ENCODE measurements at places on chromosomes 4 and X. TPM values are rescaled to one million over a fixed set of nuclear protein-coding genes. Genes with fewer than 3 reads are reported as not detected.

DNA sequence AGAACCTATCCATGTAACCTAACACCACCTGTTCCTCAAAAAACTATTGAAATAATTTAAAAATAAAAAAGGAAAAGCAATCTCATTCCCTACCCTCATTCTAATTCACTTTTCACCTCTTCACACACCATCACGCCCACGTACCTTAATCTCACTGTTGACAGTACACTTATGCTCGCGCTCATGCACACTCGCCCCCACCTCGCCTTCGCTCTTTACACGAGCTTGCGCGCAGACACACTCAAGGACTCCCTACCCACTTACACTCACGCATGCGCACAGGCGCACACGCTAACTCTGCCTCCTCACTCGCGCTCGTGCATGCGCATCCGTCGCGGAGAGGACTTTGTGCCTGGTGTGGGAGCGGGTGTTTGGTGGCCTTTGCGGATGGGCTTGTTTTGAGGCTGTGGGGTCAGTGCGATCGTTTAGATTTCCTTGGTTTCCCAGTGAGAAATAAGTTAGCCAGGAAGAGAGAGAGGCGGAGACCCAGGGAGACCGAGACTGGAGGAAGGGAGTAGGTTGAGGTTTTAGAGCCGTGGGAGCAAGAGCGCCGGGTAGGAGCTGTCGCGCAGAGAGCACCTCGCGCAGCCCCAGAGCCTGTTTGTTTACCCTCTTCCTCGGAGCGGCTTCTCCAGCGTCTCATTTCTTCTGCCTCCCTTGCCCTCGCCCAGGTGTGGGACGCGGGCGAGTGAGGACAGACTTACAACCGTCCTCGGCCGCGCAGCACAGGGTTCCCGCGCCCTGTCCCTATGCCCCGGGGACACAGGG, 8.1 kb upstream of the GSX2 start:
- no peak for DNase-seq

- no peak for DNase-seq
Observed at GRCh38 chrX:112056476-112056875, 26.1 kb downstream of the TRPC5 start.

GRCh38 chr4:183522821-183523220, 18.0 kb downstream of the ING2 start:
- DNase-seq, result no peak

DNA sequence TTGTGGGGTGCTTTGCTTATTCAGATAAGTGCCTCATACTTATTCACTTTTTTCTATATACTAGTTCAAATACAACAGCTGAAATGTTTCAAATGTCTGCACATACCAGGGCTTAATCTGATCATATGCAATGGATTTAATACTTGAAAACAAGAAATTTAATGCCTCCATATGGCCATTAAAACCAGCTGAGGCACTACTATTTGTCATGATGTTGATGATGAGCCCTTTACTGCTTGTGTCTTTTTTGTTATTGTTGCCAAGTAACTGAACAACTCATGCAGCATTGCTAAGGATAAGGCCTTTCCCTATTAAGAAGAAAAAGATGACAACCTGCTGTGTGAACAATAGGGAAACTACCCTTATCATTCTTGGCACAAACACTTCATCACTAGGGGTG, 52.5 kb downstream of the MAGEB10 start:
- DNase-seq, result no peak

GRCh38 chr4:90219822-90220221, 92.6 kb downstream of the CCSER1 start:
- DNase-seq, result no peak

DNA sequence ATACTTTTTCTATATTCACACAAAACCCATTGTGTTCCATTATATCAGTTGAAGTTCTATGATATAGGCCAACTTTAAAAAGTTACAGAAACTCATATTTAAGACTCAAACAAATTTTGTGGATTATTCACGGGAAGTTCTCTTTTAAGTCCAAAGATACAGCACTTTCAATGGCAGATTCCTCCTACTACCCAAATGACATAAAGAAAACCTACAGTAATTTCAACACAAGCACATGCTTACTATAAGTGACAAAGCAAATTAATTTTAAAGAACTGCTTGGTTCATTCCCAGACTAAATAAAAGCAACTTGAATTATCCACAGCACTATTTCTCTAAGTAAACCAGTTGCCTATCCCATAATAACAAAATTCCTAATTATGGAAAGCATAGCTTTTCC, 4.1 kb downstream of the PPA2 start:
- no peak for DNase-seq

DNA sequence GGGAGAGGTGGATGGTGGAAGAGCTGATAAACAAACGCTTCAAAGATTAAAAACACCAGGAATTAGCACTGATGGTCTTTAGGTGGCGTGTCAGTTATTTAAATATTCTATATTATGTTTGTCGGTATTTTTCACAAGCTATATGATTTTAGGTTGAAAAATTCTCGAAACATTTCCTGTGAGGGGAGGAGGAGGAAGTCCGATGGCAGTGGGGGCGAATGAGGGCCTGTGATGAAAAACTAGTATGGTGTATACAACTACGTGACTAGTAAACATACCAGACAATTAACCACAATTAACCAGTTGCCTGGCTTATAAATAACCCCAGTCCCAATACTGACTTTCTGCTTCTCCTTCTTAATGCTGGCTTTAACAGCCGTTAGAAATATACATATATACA, 595 bp upstream of the NAP1L2 start:
- no peak for DNase-seq

DNA sequence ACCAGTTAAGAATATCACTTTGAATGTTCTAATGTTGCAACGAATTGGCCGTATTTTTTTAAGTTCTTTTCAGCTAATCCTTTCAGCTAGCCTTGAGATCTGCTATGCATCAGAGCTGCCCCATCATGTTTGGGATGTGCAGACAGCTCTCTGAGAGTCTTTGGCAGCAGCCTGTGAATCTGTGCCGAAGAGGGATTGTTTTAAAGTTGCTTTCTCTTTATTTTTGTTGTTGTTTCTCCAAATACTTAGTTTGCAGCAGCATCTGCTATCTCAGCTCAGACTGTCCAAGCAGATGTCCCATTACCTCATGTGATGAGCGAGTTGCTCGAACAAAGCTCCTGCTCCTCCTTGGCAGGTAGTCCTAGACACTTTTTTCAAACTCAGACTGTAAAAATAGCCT, 1002.5 kb upstream of the INTU start:
- no peak for DNase-seq

GRCh38 chr4:164169591-164169990, 584.3 kb upstream of the SMIM31 start:
- no peak for DNase-seq

GRCh38 chrX:80876877-80877276, 67.2 kb upstream of the BRWD3 start:
- DNase-seq, result no peak

GRCh38 chrX:49176421-49177326, 5.0 kb downstream of the PLP2 start:
- DNase-seq, result no peak

- no peak for DNase-seq
Observed at GRCh38 chr4:89509708-89510281, 202.2 kb upstream of the GPRIN3 start.

- DNase-seq, result no peak
Observed at GRCh38 chr4:85707611-85708010, 232.7 kb downstream of the ARHGAP24 start.

GRCh38 chr4:136909626-136910025, 622.7 kb downstream of the PCDH18 start:
- no peak for DNase-seq

GRCh38 chr4:94623126-94623911, 134.4 kb upstream of the BMPR1B start:
- DNase-seq, result no peak

DNA sequence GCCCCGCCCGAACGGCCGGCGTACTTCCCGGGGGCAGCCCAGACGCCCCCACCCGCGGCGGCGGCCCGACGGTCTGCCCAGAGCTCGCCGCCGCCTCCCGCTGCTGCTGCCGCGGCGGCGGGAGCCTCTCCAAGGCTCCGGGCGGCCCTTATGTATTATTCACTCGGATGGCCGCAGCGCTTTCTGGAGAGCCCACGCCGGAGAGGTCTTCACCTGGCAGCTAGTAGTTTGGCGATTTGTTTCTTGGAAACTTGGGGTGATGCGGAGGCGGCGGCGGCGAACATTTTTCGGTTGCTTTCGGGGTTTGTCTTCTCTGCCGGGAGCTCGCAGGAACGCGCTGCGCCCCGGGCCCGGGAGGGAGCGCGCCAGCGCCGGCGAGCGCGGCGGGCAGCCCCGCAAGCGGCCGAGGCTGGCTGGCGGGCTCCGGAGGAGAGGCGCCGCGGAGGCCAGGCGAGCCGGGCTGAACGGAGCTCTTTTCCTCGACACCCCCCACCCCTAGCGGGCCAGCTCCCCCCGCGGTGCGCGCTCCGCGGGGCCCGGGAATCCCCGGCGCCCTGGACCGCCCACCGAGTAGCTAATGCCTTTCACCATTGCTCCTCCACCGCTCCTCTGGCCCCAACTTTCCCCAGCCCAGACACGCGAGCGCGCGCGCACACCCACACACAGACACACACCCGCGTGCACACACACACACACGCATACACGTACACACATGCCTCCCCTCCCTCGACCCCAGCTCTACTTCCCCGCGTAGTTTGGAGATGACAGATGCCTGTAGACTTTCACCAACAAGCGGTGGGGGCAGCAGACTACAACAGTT, 113.5 kb downstream of the DHX15 start:
- no peak for DNase-seq

DNA sequence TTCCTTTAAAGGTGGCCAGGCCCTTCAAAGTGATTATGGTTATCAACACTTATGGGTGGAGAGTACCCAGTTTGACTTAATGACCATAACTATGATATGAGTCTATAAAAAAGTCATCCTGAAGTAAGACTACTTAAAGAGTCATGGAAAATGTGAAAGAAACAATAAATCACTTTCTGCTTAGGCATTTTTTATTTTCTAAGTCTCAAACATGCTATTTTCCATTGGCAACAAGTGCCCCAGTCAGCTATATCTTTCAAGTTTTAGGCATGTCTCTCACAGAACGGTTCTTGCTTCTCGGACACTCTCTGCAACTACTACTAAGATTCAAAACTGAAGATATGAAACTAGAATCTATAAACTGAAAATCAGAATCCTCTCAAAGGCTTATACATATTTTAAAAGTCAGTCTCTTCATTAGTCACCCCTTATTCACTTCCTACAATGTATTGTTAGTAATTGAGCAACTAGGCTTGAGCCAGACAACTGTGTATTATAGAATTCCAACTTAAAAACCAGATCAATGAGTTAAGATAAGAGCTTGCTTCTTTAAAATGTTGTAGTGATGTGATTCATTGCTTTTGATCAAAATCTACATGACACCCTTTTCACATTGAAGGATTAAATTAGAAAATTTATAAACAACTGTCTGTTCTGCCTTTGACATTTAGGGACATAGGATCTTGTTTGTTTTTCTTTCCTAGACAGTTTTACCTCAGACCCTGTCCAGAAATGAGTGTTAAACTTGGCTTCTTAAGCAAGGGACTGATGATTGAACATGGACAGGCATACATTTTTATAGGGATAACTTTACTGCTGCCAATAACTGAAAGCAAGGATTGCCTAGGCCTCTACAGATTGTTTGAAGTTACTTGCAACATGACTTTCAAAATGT, 2.9 kb downstream of the ANTXR2 start:
- DNase-seq, result no peak

GRCh38 chrX:66233209-66233608, 69.2 kb downstream of the HEPH start:
- DNase-seq, result no peak

DNA sequence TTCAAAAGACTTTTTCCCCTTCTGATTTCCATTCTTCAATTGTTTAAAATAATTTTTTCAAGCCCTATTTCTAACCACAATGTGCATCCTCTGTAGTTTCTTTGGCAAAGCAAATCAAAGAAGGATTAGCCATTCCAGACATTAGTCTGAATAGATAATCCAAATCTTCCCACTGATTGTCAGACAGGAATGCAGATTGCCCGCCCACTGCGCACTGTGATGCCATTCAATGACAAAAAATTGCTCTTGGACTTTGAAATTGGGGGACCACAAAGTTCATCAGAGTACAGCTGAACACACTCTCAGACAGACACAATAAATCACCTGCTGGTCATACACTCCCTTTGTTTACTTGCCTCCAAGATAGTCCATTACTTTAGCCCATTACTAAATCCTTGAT, 216.5 kb upstream of the DKK2 start:
- DNase-seq, result no peak

GRCh38 chr4:5158825-5159224, 107.5 kb downstream of the STK32B start:
- DNase-seq, result no peak

GRCh38 chrX:23782863-23783588, at the start of gene SAT1:
SAT1 (plus strand) TSS chrX:23783173; CDS start chrX:23783352, 179 bp downstream.
- DNase-seq, result peak; percentile 83

Gene SASH3
- total RNA-seq, result 9.4 TPM

Gene TBX22
- total RNA-seq, result not detected

Gene PLAC1
- not detected for total RNA-seq

Gene KIT
- 3.1 TPM for total RNA-seq

Gene NDNF
- 9.3 TPM for total RNA-seq

Data from omental fat pad (tissue), 4 donors.